DMS 273 treated with DMSO at 0.1 percent for 48 hours (cell line): ENCODE measurements at places on chromosomes 5 and 9.

GRCh38 chr9:16705111-16705604 lies 165.3 kb downstream of the BNC2 start:
- peak; percentile 80 for DNase-seq

DNA sequence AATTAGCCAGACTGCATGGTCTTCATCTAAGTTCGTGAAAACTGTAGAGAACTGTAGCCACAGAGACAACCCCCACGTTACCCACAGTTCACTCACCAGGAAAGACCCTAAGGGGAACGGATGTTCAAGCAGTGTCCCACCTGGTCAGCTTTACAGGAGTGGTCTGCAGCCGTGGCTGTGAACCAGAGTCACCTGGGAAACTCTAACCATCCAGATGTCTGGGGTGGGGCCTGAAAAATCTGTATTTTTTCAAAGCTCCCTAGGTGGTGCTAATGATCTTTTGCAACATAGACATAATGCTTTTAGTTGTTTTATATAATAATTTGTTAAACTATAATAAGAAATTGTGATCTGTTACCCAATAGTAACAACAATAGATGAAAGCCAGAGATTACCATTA lies 47.7 kb upstream of the ANGPTL2 start:
- DNase-seq = no peak

- no peak for DNase-seq
These were observed 44.8 kb upstream of the SNAPC3 start for GRCh38 chr9:15377625-15378540.

DNA sequence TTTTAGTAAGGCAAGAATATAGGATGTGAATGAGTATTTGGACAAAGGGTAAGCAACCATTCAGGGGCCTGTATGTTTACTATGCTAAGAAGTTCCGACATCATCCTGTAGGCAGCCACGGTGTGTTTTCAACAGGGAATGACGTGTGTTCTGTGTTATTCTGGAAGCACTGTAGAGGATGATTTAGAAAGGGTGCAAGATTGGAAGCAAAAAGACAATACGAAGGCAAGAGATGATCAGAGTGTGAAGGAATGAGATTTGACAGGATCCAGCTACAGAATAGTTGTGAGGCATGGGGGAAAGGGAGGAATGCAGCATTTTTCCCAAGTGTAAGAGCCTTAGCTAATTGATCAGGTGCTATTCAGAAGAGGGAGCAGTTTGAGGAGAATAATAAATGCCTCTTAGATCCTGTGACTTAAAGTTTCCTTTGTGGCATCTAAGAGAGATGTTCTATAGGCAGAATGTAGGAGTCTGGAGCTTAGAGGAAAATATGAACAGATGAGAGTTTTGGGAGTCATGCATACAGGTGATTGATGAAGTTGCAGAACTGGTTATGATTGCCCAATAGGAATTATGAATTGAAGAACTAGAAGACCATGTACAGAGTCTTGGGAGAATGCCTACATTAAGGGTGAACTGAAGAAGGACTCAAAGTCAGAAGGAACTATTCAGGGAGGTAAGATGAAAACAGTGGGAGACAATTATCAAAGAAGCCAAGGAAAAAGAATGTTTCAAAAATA lies 2.5 kb downstream of the SMC5 start:
- DNase-seq = no peak

- DNase-seq = no peak
These were observed 105.1 kb downstream of the PLK2 start for GRCh38 chr5:58354827-58355226.

DNA sequence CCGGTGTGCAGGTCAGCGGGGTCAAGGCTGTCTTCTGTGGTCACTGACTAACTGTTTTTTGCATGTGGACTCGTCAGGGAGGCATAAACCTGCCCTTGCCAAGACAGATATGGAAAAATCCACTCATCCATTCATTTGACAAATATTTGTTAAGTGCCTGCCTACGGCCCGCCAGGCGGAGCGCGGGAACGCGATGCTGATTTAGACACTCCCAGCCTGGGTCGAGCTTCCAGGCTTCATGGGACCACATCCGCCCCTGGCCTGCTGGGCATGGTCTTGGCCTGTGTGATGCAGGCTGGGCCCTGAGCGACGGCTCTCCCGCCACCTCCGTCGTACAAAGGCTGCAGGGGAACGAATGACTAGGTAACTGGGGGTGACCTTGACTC lies 18.1 kb downstream of the MYMK start:
- DNase-seq = no peak

GRCh38 chr9:115694014-115694413 lies 459.6 kb upstream of the PAPPA start:
- DNase-seq = no peak

- DNase-seq = peak; percentile 99
These were observed 132.9 kb downstream of the LIFR start for GRCh38 chr5:38423276-38424147.

GRCh38 chr9:38024036-38024681 lies 44.9 kb downstream of the SHB start:
- DNase-seq = no peak

DNA sequence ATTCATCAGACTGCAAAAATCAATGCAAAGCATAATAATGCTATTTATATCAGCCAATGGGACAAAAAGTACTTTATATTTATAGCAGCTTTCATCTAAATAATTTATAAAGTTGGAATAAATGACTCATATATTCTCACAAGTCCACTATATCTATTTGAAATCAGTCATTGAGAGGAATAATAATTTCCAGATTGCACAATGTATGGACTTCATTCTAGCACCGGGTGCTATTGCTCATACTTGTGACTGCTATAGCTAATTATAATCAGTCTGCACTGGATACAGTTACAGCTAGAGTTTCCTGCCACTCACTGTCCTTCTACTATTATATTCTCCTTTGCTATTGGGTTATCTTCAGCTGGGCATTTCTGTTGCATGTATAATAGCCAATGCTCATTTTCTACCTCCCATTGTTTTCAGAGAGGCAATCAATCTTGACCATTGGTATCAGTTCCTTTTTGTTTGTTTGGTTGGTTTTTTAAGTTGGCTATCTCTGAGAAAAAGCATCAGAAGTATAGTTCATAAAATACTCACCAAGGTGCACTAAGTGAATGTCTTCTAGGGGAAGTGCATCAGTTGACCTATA lies 1.9 kb downstream of the CDH18 start:
- no peak for DNase-seq

DNA sequence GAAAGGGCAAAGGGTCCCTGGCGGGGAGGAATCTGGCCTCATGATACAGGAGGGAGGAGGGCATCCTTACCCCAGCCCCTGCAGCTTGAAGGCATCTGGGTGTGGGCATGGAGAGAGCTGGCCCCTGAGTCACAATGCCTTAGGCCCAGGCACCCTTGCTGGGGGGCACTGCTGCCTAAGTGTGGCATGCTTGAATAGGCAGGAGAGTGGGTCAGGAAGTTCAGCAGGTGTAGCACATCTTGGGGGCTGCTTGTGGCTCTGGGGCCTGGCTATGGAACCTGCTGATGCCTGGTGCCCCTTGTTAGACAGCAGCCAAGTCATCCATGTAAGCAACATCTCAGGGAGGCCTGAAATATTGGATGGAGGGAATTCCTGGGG lies 63.1 kb downstream of the HSPA4 start:
- no peak for DNase-seq

- no peak for DNase-seq
These were observed 247.5 kb downstream of the GABRB2 start for GRCh38 chr5:161299053-161299452.

- no peak for DNase-seq
These were observed 867 bp downstream of the SYK start for GRCh38 chr9:90802386-90802985.

DNA sequence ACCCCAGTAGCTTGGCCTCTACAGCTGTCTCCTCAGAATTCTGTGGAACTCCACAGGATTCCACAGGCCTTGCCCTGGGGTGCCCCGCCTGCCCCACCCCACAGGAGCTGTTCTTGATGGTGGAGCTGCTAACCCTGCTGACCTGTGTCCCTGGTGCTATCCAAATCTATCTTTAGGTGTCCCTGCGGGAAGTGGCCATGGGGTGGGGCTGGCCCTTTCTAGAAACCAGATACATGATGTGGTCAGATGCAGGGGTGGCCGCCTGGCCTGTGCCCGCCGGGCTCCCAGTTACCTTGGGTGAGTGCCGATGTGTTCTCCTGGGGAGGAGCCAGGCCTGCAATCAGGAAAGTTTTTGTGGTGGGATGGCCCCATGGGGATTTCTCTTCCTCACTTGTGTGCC lies 34.2 kb downstream of the WNK2 start:
- DNase-seq = no peak

GRCh38 chr5:179269781-179270543 lies 75.3 kb downstream of the ADAMTS2 start:
- DNase-seq = no peak

DNA sequence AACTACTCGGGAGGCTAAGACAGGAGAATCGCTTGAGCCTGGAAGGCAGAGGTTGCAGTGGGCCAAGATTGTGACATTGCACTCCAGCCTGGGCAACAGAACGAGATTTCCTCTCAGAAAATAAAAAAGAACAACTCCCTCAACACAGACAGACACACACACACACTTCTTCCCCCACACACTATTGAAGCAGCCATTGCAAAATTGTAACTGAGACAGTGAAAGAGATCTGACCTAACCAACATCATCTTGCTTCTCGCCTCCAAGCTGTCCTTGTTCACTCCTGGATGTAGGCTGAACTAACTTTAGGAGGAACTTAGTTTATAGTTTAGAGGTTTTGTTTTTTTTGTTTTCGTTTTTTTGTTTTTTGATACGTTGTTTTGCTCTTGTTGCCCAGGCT lies 13.0 kb upstream of the PLIN2 start:
- no peak for DNase-seq

DNA sequence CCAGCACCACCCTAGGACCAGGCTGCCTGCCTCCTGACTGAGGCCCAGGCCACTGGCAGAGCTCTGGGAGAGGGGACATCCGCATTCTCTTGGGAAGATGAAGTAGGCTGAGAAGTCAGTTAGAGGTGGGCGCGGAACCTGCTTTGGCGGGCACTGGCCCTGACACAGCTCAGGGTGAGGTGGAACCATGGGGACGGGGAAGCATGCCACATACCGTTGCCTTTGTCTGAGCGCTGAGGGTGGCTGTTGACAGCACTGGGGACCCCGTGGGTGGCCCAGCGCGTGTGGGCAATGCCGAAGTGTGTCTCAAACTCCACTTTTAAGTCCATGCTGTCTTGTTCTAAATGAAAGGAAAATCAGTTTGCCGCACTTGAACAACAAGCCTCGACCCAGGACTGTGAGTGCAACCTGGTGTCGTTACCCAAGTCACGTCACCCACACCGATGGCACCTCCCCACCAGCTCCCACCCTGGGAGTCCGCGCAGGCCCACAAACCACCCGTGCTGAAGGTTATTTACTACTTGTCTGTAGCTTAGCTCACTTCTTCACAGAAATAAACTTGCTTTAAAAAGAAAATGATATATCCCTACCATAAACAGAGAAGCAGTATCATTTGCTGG lies 17.4 kb downstream of the GFPT2 start:
- no peak for DNase-seq

- DNase-seq = no peak
These were observed 19.2 kb downstream of the KCTD16 start for GRCh38 chr5:144189800-144190429.

DNA sequence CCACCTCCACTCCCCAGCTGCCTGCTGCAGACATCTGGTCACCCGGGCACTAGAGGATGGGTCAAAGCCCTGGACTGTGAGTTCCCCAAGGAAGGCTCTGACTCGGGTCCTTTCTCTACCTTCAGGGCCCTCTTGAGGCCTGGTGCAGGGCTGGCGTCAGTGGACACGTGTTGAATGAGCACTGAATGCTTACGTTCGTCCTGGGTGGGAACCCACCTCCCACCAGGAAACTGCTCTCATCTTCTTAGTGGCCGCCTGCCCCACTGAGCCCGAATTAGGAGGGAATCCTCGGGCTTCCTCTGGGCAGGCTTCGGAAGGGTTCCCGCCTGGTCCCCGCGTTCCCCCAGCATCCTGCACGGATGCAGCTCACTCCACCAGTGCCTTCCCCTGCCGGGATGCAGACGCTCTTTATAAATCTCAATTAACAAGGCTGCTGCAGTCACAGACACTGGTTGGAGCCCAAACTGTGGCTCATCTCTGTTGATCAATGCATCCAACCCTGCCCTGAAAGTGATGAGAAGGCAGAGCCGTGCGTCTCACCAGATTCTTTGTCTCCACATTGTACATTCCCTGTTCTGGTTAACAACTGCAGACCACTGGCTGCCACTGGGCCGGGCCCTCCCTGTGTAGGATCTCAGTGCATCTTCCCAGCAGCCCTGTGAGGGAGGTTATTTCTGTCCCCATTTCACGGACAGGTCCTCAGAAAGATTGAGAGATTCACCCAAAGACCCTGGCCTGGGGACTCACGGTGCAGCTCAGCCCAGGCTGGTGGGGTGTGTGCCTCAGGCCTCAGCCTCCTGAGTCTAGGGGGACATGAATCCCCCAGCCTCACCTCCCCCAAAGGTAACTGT lies 168.8 kb downstream of the GAPVD1 start:
- DNase-seq = no peak

DNA sequence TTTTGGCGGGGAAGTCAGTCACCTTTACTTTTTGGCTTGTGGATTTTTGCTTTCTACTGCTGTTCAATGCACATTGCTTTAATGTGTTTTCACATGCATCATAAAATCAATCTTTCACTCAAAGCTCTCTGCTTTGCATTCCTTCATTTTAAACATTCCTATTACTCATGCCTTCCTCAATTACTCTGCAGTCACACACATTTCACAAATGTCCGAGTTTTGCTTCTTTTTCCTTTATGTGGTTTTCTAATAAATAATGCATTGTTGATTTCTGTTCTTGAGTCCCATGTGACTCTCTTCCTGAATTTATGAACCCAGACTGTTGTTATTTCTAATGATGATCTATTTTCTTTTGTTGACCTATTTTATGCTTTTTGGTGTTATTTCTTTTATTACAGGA lies 82.3 kb upstream of the EPB41L4B start:
- DNase-seq = no peak

GRCh38 chr5:141951332-141951781 lies 6.6 kb downstream of the PCDH12 start:
- DNase-seq = no peak

- DNase-seq = no peak
These were observed 111.3 kb upstream of the ADRA1B start for GRCh38 chr5:159805021-159805420.

DNA sequence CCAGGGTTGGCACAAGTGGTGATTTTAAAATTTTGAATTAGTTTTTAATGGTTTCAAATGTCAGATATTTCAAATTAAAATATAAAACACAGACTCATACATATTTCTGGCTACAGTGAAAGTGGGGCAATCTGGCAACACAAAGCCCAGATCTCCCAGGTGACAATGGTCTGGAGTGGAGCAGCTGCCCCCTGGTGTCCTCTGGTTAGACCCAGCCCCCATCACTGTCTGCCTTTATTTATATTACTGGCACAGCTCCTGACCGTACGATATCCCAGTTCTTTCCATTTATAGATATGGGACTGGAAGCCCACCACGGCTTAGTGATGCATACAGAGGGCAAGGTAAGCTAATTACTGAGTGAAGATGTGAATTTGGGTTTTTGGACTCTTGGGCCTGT lies 37.3 kb downstream of the MACIR start:
- no peak for DNase-seq

DNA sequence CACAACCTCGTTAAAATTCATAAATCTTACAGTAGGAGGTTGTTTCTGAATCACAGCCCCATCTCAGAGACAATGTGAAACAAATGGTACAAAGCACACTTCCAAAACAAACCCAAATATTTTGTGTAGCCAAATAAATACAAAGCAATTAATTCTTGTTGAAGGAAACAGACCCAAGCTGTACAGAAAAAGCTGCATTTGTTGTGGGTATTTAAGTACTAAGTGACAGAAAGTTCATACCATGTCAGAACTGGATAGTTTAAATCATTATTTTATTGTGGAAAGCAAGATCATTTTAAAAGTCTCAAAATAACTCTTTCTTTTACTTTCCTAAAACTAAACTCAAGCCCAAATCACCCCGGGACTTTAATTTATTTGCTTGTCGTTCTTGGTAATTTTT lies 570.7 kb downstream of the ELAVL2 start:
- DNase-seq = no peak
